ENCODE measurements at places on chromosomes 6 and 20.
A peak's percentile ranks its signal among the peaks of the same experiment; 100 is the strongest.

GRCh38 chr6:1868561-1869261, 259.0 kb downstream of the FOXC1 start:
- H3K27ac ChIP-seq, result no peak overlapping the region
- no peaks in the 10 kb centered on the region for H3K36me3 ChIP-seq
- H3K4me3 ChIP-seq, result no peak overlapping the region
- no peaks in the 10 kb centered on the region for H3K4me1 ChIP-seq
- DNase-seq, result no peak

GRCh38 chr6:28953585-28954258, 29.9 kb upstream of the TRIM27 start:
- H3K27me3 ChIP-seq, result peaks cover 38% of the 10 kb centered on the region
- H3K36me3 ChIP-seq, result no peaks in the 10 kb centered on the region
- peaks cover 19% of the 10 kb centered on the region for H3K4me1 ChIP-seq
- H3K4me3 ChIP-seq, result peak overlapping the region; percentile 63
- no peak for DNase-seq

DNA sequence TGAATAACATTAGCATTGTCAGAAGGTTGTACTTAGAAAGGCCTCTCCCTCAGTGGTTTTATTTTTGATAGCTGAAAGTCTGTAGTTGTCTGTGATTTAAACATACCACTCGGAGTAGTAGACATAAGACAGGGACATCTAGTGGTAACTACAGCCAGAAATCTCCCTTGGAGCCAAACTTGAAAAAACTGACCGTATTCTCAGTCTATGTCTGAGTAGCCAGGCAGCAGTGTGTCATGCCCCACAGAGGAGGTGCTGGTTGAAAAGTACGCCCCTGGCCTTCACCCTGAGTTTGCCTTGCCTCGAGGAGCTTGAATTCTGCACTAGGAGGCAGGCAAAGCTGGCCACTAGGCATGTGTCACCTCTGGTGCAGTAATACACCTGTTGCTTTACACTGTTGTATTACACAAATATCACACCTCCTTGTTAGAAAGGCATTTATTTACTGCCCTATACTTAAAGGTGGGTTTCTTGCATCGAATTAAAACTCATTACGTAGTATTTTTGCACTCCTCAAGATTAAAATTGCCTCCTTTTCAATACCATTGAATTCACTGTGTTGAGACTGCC, 20.8 kb downstream of the ZBTB2 start:
- peaks cover 42% of the 10 kb centered on the region for H3K4me1 ChIP-seq
- peak overlapping the region; percentile 89 for H3K27ac ChIP-seq
- no peak overlapping the region for H3K4me3 ChIP-seq
- H3K36me3 ChIP-seq, result peaks cover 41% of the 10 kb centered on the region
- DNase-seq, result no peak
- H3K27me3 ChIP-seq, result no peaks in the 10 kb centered on the region

- DNase-seq, result no peak
- no peak overlapping the region for H3K27ac ChIP-seq
- H3K4me1 ChIP-seq, result no peaks in the 10 kb centered on the region
- no peak overlapping the region for H3K4me3 ChIP-seq
- H3K27me3 ChIP-seq, result no peaks in the 10 kb centered on the region
These were observed 111.0 kb downstream of the DTNBP1 start for GRCh38 chr6:15551798-15552197.

DNA sequence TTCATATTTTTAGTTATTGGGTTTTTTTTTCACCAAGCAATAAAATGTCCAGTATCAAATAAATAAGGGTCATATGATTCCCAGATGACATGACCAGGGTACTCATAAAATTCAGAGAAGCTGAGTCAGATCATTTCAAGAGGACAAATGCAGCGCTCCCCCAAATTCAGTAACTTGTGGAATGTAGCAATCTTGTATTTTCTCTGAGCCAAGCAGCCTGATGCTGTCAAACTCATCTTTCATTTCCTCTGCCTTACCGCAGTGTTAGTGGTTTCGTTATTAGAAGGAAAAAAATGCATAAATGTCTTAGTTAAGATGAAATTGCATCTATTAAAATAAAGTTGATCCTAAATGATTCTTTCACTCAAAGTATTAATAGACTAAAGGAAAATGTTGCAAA, 57.8 kb upstream of the EDN1 start:
- DNase-seq, result no peak
- peaks cover 4% of the 10 kb centered on the region for H3K27me3 ChIP-seq
- H3K4me1 ChIP-seq, result peaks cover 22% of the 10 kb centered on the region
- no peak overlapping the region for H3K4me3 ChIP-seq

DNA sequence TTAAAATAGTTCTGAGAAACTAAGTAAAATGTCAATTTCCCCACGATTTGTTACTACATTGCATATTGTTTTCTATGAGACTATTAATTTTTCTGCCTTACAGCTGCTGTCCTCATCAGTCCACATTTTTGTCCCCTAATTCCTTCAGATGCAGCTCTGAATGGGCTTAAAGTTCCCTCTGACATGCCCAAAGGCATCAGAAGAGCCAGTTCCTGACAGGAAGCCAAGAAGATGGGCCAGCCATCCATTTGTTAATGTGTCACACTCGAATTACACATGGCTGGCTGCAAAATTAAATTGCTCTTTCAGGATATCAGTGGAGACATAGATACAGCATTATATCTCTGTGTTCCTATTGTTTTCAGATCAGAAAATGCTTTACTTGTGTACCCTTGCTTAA, 1223.0 kb downstream of the EPHA7 start:
- H3K4me1 ChIP-seq, result no peaks in the 10 kb centered on the region
- no peak for DNase-seq
- no peak overlapping the region for H3K27ac ChIP-seq
- no peaks in the 10 kb centered on the region for H3K36me3 ChIP-seq
- H3K27me3 ChIP-seq, result no peaks in the 10 kb centered on the region

- H3K27me3 ChIP-seq, result no peaks in the 10 kb centered on the region
- DNase-seq, result no peak
- H3K36me3 ChIP-seq, result peaks cover 50% of the 10 kb centered on the region
- H3K27ac ChIP-seq, result no peak overlapping the region
- H3K4me3 ChIP-seq, result no peak overlapping the region
- H3K4me1 ChIP-seq, result no peaks in the 10 kb centered on the region
These were observed 86.7 kb upstream of the EMILIN3 start for GRCh38 chr20:41453010-41453950.

GRCh38 chr6:40708049-40708448, 120.9 kb upstream of the LRFN2 start:
- H3K27me3 ChIP-seq, result peaks cover 15% of the 10 kb centered on the region
- no peaks in the 10 kb centered on the region for H3K4me1 ChIP-seq
- H3K36me3 ChIP-seq, result no peaks in the 10 kb centered on the region
- H3K27ac ChIP-seq, result no peak overlapping the region

GRCh38 chr6:32790306-32790705, 26.5 kb downstream of the HLA-DOB start:
- peaks cover 72% of the 10 kb centered on the region for H3K27me3 ChIP-seq
- no peaks in the 10 kb centered on the region for H3K36me3 ChIP-seq
- no peak for DNase-seq
- H3K4me1 ChIP-seq, result peaks cover 18% of the 10 kb centered on the region
- no peak overlapping the region for H3K27ac ChIP-seq

DNA sequence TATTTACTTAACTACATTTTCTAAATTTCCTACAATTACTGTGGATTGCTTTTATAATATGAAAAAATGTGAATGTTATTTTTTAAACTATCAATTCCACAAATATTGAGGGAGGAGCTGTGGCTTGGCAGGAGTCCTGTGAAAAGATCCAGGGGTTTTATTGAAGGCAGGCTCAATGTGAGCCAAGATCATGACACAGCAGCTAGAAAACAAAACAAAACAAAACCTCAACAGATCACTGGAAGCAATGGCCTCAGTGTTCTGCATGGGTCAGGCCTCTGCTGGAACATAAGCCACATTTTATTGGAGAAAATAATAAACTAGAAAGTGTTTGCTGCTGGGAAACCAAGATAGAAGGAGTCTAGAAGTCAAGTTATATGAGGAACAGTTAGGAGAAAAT, 19.4 kb upstream of the RCAN2 start:
- H3K4me1 ChIP-seq, result no peaks in the 10 kb centered on the region
- H3K27ac ChIP-seq, result no peak overlapping the region
- no peak for DNase-seq
- H3K27me3 ChIP-seq, result no peaks in the 10 kb centered on the region
- no peaks in the 10 kb centered on the region for H3K36me3 ChIP-seq

DNA sequence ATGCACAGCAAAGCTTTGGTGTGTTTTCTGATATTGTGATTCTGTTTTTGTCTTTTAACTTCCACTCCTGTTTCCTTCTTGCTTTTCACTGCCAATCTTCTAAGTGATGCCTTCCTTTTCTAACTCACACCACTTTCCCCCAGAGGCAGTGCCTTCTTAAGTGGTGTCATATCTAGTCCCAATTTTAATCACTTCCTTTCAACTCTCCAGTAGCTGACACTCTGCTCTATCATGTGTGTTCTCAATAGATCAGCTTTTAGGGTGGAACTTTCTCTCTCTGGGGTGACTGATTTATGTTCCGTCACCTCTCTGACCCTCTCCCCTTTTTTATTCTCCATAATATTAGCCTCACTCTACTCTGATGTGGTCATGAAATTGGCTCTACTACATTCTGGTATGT, 180.7 kb downstream of the CLVS2 start:
- H3K4me1 ChIP-seq, result no peaks in the 10 kb centered on the region
- no peaks in the 10 kb centered on the region for H3K36me3 ChIP-seq
- H3K27ac ChIP-seq, result no peak overlapping the region
- no peak for DNase-seq
- no peaks in the 10 kb centered on the region for H3K27me3 ChIP-seq

GRCh38 chr6:115896538-115897129, 164.1 kb downstream of the FRK start:
- no peaks in the 10 kb centered on the region for H3K27me3 ChIP-seq
- H3K4me3 ChIP-seq, result no peak overlapping the region
- no peak overlapping the region for H3K27ac ChIP-seq
- no peaks in the 10 kb centered on the region for H3K4me1 ChIP-seq
- no peaks in the 10 kb centered on the region for H3K36me3 ChIP-seq

- H3K36me3 ChIP-seq, result no peaks in the 10 kb centered on the region
- H3K4me3 ChIP-seq, result no peak overlapping the region
- no peak overlapping the region for H3K27ac ChIP-seq
- H3K27me3 ChIP-seq, result peaks cover 21% of the 10 kb centered on the region
- no peak for DNase-seq
These were observed 329.9 kb downstream of the CDC5L start for GRCh38 chr6:44717431-44717830.

GRCh38 chr6:139821676-139822223, 447.3 kb upstream of the CITED2 start:
- H3K36me3 ChIP-seq, result no peaks in the 10 kb centered on the region
- no peaks in the 10 kb centered on the region for H3K27me3 ChIP-seq
- H3K4me3 ChIP-seq, result no peak overlapping the region
- H3K27ac ChIP-seq, result no peak overlapping the region

Data from activated naive CD4-positive, alpha-beta T cell treated with anti-CD3 and anti-CD28 coated beads, Interleukin-2, amount 10 ng/mL, durations not matched to agents 7 days and 5 days (primary cell).